ENCODE measurements at places on chromosomes 11 and 22.

DNA sequence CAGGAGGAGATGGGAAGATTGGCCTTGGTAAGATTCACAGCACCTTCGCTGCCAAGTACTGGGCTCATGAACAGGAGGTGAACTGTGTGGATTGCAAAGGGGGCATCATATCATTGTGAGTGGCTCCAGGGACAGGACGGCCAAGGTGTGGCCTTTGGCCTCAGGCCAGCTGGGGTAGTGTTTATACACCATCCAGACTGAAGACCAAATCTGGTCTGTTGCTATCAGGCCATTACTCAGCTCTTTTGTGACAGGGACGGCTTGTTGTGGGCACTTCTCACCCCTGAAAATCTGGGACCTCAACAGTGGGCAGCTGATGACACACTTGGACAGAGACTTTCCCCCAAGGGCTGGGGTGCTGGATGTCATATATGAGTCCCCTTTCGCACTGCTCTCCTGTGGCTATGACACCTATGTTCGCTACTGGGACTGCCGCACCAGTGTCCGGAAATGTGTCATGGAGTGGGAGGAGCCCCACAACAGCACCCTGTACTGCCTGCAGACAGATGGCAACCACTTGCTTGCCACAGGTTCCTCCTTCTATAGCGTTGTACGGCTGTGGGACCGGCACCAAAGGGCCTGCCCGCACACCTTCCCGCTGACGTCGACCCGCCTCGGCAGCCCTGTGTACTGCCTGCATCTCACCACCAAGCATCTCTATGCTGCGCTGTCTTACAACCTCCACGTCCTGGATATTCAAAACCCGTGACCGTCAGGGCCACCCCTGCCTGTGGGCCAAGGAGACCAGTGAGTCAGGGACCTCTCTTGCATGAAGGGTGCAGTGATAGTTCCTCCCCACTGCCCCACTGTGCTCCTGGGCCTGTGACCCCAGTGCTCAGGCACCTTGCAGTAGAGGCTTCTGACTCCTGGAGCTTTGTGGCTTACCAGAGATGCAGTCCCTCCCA lies 83.6 kb downstream of the BCR start:
- DNase-seq: no peak

GRCh38 chr22:46380581-46380980 lies 45.1 kb downstream of the TRMU start:
- no peak for DNase-seq

- DNase-seq: no peak
These were observed 27.9 kb downstream of the PIWIL4 start for GRCh38 chr11:94595076-94595475.

DNA sequence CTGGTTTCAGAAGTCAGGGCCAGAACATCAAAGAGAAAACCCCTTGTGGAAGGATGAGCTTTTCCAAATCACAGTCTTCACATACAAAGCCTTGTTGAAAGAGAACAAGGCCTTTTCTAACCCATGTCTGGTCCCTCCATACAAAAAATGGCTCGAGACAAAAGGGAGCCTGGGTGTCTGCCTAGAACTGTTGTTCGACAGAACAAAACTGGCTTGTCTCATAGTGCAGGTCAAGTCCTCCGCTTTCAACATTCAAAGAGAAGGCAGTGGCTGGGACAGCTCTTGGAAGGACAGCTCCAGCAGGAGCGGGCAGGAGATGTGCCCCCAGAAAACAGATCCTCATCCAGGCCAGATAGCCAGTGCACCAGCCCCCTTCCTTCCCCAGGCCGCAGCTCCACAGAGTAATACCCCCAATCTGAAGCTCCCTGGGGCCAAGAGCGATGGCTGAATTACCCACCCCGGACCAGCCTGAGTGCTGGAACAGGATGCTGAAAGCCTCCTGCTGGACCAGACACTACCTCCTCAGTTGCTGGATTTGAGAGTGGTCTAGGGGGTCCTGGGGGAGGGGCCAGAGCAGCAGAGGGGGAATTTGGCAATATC lies 27.6 kb downstream of the USH1C start:
- no peak for DNase-seq

- DNase-seq: no peak
These were observed 409.3 kb downstream of the BRD1 start for GRCh38 chr22:49418341-49418894.

Data from uterus (tissue), 4 donors.